ENCODE measurements at places on chromosomes 16 and 17.

DNA sequence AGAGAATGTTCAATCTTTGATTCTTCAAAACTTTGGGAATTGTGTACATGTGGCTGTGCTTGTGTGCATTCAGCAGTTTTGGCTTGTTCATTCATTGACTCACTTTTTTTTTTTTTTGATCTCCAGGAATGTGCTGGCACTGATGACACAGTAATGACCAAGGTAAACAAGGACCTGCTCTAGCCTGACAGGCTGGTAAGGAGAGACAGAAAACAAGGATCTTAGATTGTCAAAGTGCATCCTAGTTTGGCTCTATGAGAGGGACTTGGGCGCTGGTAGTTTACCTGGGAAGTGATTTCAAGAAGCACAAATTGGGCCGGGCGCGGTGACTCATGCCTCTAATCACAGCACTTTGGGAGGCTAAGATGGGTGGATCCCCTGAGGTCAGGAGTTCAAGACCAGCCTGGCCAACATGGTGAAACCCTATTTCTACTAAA is 233.1 kb upstream of the WSCD1 start:
- no peak for DNase-seq

DNA sequence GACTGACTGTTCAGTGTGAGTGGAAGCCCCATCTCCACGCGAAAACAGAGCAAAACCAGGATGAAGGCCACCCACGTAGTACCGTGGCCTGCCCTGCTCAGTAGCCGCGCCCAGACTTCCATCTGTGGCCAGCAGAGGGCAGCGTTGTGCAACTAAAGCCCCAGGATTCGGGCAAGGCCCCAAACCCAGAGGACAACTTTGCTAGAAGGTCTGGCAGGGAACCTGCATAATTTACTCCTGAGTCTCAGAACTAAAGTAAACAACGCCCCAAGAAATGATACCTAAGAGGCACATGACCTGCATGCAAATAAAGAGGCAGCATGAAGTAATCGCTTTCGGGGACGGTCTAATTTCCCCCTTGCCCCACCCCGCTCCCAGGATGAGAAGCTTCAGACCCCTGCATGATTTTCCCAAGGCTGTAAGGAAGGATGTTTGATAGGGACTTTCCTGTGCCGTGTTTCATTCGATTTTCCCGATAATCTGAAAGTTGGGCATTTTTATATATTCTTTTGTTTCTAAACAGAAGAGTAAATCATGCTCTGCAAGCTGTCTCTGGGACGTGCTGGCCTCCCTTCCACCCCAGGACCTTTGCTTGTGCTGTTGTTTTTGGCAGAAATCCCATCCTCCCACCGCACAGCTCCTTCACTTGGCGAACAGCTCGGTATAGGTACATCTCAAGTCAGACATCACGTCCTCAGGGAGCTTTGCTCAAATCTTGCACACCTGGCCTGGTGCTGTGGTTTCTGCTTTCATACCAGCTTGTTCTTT is 18.6 kb downstream of the HSBP1 start:
- DNase-seq = peak; percentile 45

DNA sequence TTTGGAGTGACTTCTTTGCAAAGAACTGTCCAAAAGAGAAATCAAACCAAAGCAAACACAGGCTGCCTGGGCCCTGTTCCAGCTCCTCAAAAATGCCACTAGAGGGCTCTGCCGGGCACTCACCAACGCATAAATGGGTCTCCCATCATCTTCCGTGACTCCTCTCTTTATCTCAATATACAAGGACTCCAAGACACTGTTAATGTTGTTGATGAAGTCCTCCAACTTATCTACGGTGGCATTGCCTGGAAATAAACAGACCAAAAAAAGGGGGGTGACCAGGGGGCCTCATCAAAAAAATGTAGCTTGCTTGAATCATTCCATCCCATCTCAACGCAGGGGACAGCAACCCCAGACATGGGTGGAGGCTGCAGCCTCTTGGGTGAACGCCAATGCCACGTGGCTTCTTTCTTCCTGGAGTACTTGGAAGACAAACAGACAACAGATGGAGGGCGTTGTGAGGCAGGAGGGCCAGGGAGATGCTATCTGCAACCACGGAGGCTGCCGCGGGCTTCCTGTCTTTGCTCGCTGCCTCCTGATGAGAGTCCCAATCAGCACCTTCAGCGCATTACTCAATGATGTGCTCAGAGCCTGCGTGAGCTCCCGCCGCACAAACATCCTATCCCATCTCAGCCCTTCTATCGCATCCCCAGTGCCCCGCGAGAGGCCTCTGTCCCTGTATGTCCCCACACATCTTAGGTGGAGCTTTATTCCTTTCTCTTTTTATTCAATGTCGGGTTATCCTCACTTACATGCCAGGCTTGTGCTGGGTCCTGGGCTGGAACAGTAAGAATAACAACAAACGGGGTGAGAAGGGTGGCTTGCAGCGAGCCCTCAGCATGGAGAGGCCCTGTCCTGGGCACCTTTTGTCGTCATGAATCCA is 32.0 kb downstream of the KDM8 start:
- DNase-seq = peak; percentile 90

- DNase-seq = peak; percentile 82
Measured at GRCh38 chr17:69864462-69864861, 210.6 kb upstream of the KCNJ16 start.

DNA sequence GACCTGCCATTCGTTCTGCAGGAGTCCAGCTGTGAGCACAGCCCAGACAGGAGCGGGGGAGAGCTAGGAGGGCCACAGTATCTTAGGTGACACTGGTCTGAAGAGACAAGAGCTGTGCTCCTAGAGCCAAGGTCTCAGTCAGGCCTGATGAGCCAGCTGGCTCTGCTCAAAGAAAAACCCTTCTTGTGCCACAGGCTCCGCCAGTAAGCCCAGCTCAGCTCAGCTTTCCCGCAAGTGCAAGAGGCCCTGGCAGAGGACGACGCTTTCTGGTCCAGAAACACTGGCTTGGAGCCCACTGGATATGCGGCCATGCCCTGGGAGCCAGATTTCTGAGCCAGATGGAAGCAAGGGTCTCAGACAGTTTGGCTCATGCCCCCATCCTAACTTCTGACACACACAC is 23.9 kb downstream of the PEMT start:
- peak; percentile 47 for DNase-seq

- DNase-seq = no peak
Measured at GRCh38 chr17:39653662-39654331, 11.4 kb upstream of the TCAP start.

DNA sequence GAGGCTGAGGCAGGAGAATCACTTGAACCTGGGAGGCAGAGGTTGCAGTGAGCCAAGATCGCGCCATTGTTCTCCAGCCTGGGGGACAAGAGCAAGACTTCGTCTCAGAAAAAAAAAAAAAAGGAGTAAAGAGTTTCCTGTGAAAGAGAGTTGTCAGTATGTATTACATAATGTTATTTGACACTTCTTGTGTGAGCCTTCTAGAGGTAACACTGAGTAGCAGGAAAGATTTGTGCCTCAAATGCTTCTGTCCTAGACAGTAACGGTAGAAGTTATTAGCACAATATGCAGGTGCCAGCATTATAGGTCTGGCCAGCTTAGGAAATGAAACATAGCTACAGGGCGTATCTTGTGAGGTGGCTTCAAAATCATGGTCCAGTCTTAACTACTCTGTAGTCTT is 6.2 kb downstream of the RPS6KB1 start:
- DNase-seq = no peak

GRCh38 chr17:52470553-52470952 is 312.0 kb upstream of the CA10 start:
- DNase-seq = no peak

GRCh38 chr16:2194166-2194834 is 2.1 kb downstream of the CASKIN1 start:
- peak; percentile 15 for DNase-seq

DNA sequence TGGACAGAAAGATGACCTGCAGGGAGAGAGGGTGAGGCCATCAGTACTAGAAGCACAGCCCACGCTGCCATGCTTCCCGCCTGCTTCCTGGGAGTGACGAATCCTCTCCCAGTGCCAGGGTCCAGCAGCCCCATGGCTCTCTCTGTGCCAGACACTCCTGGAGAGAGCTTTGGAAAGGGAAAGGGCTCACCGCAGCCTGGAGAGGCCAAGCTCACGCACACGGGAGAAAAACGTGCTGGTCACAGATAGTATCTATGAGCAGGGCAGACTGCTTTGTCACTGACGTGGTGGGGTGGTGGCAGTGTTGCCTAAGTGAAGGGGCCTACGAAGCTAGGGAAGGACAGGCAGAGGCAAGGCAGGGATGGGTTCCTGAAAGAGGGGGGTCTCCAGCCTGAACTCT is 5.4 kb downstream of the WBP2 start:
- DNase-seq = no peak

DNA sequence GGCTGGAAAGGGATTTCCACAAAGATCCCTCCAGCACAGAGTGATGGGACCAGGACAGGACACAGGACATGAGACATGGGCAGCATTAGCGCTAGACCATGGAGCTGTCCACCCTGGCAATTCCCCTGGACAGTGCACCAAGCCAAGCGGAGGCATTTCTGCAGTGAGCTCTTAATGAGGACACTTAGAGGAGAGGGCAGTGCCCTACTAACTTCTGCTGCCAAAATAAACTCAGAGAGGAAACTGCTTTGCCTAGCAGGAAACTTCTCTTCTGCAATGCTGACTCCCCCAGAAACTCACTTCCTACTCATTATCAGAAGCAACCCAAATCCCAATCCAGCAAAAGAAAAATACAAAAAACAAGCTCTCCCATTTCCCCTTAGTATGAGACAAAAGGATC is 119.2 kb downstream of the HS3ST2 start:
- DNase-seq = no peak

GRCh38 chr16:31535737-31536136 is 8.0 kb downstream of the AHSP start:
- DNase-seq = no peak

GRCh38 chr17:76268991-76269981 is 4.1 kb downstream of the UBALD2 start:
- DNase-seq = no peak

- no peak for DNase-seq
Measured at GRCh38 chr17:55648086-55648485, 74.6 kb downstream of the TMEM100 start.

DNA sequence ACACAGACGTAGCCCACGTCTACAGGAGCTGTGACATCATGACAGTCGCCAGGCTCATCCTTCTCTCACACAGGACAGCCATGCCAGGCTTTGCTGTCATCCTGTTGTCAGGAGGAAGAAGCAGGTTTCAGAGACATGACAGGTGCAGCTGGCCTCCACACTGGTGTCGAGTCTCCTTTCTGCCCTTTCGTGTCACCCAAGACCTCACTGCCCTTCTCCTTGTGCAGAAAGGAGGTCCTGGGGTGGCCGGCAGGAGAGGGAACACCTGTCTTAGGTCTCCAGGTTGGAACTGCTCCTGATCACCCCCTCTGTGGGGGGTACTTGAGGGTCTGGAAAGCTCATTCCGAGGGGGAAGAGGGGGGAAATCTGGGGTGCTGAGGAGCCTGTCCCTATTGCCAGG is 41.6 kb upstream of the IRF8 start:
- no peak for DNase-seq

- DNase-seq = peak; percentile 31
Measured at GRCh38 chr17:79937391-79938335, 98.0 kb downstream of the TBC1D16 start.

DNA sequence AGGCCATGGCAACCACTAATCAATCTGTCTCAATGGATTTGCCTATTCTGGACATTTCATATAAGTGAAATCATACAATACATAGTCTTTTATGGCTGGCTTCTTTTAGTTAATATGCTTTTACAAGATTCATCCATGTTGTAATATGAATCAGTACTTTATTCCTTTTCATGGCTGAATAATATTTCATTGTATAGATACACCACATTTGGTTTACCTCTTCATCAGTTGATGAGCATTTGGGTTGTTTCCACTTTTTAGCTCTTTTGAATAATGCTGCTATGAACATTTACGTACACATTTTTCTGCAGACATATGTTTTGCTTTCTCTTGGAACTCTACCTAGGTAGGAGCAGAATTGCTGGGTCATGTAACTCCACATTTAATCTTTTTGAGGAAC is 2.8 kb upstream of the ZNRF1 start:
- no peak for DNase-seq

- no peak for DNase-seq
Measured at GRCh38 chr16:73166441-73166851, 118.5 kb upstream of the ZFHX3 start.

DNA sequence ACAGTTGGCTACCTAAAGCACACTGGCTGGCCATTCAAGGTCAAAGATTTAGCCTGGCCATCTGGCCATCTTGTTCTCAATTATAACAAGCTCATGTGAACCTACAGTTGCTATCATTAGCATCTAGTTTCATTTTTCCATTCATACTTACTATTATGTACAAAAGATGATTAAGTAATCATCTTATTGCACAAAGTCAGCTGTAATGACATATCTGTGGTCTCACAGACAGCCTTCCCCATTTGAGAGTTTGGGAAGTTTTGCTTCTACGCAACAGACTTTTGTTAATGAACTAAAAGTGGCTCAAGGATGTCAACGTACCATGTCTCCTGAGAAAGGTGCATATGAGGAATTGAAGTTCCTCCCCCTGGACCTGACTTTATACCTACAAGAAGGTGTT is 51.3 kb downstream of the HS3ST3B1 start:
- no peak for DNase-seq

- DNase-seq = no peak
Measured at GRCh38 chr16:69903865-69904415, 47.2 kb upstream of the CLEC18A start.

DNA sequence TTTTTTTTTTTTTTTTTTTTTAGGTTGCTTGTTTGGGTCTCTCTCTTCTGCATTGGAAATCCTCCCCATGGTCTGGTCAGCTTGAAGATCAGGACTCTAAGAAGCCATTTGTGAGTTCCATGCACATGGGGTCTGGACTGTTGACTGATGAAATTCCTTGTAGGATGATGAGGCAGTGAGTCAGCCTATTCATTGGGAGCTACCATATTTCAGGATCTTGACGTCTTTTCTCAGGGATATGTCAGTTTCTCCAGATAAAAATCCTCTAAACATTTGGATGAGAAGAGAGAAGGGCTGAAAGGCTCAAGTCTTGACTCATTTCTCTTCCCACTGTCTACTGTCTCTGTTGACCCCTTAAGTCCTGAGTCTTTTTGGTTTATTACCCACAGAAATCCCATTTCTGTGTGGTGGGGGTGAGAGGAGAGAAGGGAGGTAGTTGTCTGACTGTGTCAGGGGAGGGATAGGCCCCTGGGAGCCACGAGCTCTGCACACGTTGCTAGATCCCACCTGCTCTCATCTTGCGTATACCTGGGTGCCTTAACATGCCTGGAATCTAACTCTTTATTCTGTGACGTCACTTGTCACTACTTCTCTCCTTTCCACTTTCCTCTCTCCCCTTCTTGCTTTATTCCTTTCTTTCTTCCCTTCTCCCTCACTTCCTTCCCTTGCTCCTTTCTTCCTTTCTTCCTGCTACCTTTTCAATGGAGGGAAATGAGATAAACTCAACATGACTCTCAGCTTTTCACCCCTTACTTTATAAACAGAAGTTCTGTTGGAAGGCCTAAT is 333.1 kb upstream of the XYLT1 start:
- no peak for DNase-seq

GRCh38 chr16:31754998-31755615 is 118.5 kb upstream of the ZNF267 start:
- no peak for DNase-seq

- DNase-seq = no peak
Measured at GRCh38 chr17:75778861-75779249, 5.8 kb upstream of the UNK start.

GRCh38 chr17:289409-289808 is 63.2 kb downstream of the RPH3AL start:
- DNase-seq = no peak
